ENCODE measurements at places on chromosomes 1 and 21.

DNA sequence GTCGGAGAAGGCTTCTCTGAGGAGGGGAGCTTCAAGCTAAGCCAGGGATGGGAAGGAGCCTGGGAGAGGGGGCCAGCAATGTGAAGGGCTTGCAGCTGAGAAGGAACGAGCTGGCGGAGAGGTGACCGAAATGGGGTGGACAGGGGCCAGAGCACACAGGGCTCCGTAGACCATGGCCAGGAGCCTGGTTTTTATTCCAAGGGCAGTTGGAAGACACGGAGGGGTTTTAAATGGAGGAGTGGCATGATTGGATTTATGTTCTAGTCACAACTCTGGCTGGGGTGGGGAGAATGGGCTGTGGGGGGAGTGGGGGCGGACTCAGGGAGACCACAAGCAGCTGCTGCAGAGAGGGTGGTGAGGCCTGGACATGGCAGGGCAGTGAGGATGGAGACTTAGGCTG, 5.1 kb upstream of the EPS8L3 start:
- DNase-seq: no peak

DNA sequence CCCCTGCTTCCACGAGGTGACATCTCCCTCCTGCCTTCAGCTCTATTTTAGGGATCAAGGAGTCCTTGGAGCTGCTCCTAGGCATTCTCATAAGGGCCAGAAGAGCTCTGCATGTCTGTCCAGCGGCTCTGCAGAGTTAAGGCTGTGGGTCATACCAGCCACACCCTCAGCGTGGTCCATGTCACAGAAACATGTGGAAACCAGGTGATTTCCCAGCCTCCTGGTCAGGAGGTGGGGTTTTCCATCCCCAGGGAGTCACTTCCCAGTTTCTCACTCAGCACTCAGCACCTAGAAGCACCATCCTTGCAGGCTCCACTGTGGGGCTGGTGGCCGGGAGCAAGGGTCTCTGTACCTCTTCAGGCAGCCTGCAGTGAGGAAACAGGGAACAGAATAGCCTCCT, 1.4 kb upstream of the TNFRSF1B start:
- no peak for DNase-seq

- DNase-seq: no peak
Observed at GRCh38 chr1:246029616-246030015, 477.5 kb downstream of the SMYD3 start.

DNA sequence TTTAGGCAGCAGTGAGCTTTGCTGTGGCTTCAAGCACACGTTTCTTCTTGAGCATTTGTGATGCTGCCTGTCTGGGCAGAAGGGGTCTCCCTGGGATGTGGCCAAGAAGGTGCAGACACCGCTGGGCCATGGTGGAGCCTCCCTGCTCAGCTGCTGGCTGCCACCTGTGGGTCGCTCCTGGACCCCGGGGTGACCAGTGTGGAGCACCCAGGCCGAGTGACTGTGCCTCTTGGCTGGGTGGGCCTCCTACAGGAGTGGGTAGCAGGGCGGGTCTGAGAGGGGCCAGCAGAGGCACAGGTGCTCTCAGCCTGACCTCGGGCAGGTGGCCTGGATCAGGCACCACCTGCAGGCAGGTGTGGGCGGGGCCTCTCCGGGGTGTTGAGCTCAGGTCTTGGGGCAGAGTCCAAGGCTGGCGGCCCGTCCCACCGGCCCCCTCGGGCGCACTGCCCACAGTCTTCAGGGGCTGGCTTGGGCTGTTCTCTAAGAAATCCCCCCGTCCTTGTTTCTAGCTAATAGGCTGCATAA, 42.0 kb upstream of the COL6A1 start:
- no peak for DNase-seq

GRCh38 chr1:101435831-101436511, 199.2 kb downstream of the S1PR1 start:
- DNase-seq: no peak

DNA sequence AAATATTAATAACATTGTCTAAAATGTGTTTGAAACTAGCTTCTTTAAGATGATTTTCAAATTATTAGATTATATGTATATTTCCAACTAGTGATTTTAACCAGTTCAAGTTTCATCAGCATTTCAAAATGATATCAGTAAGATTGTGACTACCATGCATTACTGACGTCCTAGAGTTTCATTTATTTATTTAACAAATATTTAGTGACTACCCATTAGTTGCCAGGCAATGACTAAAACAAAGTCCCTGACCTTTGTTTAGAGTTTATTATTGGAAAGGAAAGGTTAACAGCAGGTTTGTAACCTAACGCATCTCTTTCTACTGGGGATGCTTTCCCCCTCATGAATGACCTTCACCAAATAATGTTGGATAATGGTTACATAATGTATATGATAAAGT, 7.6 kb upstream of the C4BPB start:
- DNase-seq: no peak

DNA sequence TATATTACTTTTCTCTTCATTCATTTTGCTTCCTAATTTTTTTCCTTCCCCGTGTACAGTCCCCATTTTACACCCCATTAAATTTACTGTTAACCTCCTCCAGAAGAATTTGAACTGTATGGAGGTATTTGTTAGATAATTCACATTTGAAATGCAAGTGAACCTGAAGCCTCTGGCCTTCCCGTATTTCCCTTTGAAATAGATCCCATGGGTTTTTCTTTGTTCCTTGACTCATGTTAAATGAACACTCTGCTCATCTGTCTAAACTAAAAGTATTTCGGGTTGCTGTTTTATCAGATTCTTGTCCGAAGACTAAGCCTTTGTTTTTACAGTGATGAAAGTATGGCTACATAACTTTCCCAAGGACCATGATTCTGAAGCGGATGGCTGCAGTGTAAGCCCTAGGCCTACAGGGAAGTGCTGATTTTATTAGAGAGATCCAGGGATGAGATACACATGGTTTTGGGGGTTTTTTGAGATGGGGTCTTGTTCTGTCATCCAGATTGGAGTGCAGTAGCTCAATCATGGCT, 187.9 kb downstream of the PATJ start:
- DNase-seq: no peak

GRCh38 chr21:38716942-38717341, 88.8 kb upstream of the ETS2 start:
- no peak for DNase-seq

GRCh38 chr1:244497805-244498204, 36.7 kb downstream of the CATSPERE start:
- no peak for DNase-seq

DNA sequence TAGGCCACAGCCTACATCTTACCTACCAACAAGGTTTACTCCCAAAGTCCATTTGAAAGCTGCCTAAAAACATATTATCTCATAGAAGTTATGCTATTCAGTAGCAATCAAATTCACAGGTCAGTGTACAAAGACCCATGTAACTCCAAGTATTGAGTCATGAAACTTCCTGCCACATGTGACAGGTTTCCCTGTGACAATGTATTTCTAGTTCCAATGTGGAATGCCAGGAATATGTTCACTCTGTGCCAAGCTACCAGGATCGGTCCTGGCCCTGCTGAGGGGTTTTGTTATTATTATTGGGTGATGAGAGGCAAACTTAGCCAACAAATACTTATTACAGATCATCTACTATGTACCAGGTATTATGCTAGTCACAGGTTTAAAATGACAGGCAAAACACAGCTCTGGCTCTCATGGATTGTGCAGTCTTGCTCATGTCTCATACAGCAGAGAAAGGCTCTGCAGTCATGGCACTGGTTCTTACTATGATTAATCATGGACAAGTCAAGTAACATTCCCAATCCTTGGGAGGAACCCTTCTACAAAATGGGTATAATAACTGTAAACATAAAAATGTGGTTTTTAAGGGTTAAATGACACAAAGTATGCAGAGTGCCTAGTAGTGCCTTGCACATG, 22.5 kb downstream of the DPH5 start:
- DNase-seq: no peak

DNA sequence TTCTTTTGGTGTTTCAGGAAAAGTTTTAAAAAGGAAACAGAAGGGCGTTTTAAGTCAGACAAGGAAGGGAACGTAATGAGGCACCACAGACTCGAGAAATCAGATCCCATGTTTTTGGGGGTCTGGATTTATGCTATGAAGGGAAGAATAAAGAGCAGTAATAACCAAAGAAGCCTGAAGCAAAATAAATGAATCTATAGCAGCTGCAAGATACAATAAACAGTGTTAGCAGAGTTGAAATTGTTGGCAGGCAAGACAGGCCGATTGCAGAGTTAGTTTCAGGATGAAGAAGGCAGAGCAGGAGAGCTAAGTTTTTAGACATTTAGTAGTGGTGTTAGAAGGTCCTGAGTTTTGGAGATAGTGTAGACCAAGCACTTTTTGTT, 425 bp downstream of the DDR2 start:
- no peak for DNase-seq

GRCh38 chr1:107138166-107138565, 2.7 kb upstream of the NTNG1 start:
- DNase-seq: no peak

- no peak for DNase-seq
Observed at GRCh38 chr1:41657679-41658295, 173.3 kb upstream of the EDN2 start.

GRCh38 chr1:183019860-183020259, 3.4 kb upstream of the LAMC1 start:
- no peak for DNase-seq

DNA sequence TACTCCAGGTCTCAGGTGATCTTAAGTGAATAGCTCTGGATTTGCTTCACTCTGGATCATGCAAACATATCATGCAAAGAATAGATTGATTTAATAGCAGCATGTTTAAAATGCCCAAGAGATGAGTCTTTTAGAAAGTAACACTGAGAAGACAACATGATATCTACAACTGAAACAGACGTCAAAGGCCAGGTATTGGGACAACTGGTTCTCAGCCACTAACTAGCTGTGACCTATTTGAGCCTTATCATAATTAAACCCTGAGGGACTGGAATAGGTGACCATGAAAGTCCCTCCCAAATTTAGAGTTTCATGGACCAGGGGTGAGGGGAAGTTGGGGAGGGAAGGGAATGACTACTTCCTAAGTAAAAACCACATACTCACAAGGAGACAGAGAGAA, 95.7 kb downstream of the NIBAN1 start:
- no peak for DNase-seq

GRCh38 chr1:56174176-56174885, 405.0 kb downstream of the PLPP3 start:
- DNase-seq: no peak

DNA sequence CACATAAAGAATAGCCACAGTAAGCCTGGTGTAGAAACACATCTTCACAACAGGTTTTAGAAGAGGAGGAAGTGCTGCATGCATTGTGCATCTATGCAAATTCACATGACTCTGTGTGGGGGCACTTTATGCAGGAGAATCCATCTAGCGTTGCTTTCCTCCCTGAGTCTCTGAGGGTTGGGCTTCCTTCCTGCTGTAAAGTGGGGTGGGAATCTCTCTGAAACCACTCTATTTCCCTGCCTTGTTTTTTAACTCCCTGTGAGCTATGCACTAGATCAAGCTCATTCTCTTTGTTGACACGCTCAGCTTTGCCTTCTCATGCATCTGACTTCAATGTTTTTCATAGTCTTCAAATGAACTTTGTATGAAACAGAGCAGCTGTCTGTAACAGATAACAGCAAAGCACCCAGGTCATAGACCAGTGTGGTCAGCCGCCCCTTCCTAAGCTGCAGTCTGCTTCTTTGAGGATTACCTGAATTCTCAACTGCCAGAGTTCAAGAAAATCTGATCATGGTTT, 102.7 kb upstream of the DPH5 start:
- DNase-seq: no peak

GRCh38 chr21:36297938-36298572, 21.9 kb upstream of the MORC3 start:
- DNase-seq: peak; percentile 91

- no peak for DNase-seq
Observed at GRCh38 chr1:221925947-221926346, 184.1 kb upstream of the DUSP10 start.

GRCh38 chr1:200738327-200738948, at the start of gene CAMSAP2:
Gene CAMSAP2 (plus strand): TSS chr1:200738893. CDS start chr1:200739828, 935 bp downstream.
- peak; percentile 71 for DNase-seq

- no peak for DNase-seq
Observed at GRCh38 chr1:177007437-177008161, 156.9 kb downstream of the ASTN1 start.

DNA sequence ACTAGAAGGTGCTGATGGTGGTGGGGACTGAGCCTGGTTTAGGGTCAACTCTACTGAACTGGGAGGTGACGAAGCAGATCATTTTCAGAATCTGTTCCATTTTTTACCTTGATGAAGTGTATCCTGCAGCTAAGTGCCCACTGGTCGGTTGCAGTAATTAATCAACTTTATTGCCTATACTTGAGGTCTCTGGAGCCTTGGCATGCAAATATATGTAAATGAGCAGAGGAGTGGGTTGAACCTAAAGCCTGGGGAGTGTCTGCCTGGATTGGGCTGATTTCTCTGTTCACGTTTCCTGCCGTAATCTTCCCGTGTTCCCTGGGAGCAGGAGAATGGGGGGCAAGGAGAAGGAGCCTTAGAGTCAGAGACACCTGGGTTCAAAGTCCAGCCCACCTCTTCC, 286.8 kb downstream of the PTPRU start:
- no peak for DNase-seq

DNA sequence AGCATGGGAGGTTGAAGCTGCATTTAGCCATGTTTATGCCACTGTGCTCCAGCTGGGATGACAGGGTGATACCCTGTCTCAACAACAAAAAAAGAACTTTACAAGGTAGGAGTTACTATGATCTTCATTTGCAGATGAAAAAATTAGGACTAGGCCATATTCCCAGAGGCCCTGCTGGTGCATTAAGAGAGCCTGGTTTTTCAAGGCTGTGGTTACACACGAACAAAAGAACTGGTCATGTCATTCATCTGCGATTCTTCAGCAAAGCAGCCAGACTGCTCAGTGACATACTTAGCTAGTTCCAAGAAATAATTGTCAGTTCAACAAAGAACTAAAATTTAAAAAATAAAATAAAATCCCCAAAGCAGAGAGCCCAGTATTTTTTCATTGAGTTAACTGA, 66.1 kb upstream of the SLC22A15 start:
- no peak for DNase-seq

DNA sequence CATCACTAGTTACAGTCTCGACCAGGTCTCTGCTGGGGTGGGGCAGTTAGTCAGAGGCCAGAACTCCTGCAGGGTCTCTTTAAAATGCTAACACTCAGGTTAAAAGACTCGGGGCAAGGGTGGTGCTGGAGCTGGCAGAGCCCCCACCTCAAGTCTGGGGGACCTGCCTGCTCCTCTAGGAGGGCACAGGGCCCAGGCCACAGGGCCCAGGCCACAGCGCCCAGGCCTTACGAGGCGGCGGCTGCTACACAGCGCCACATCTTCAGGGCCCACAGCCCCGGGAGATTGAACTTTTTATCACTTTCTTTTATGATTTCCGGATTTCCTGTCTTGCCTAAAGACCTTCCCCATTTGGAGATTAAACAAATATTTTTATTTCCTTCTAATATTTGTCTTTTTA, 10.4 kb downstream of the MPZ start:
- no peak for DNase-seq

- DNase-seq: no peak
Observed at GRCh38 chr1:32755810-32756159, 53.2 kb upstream of the SYNC start.

DNA sequence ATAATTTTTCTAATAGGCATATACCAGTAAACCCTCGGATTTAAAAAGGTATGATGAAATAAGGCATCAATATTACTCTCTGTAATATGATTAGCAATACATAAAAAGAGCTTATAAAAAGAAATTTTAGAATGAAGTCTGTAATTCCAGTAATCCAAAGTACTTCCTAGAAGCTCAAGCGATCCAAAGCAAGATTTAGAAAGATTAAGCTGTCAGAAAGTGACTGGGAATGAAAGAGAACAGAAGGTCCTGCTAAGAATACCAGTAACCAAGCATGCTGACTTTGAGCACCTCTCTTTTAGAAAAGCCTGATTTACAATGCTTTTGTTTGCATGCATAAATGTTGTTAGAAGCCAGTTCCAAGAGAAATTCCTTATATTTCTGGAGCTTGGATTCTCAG, 125.1 kb downstream of the GIPC2 start:
- DNase-seq: no peak

Data from activated CD4-positive, alpha-beta T cell treated with anti-CD3 and anti-CD28 coated beads, Interleukin-2, amount 50 U/mL, for 16 hours (primary cell).